ENCODE measurements at places on chromosomes 7 and 10. TPM values are rescaled to one million over a fixed set of nuclear protein-coding genes. Genes with fewer than 3 reads are reported as not detected.

TUBAL3 gene
- total RNA-seq: 0.72 TPM

CPA2 gene
- not detected for total RNA-seq

STX1A gene
- 6.7 TPM for total RNA-seq

LDB1 gene
- 32.2 TPM for total RNA-seq
